Activated CD4-positive, CD25-positive, alpha-beta regulatory T cell treated with anti-CD3 and anti-CD28 coated beads, Interleukin-2, amount 50 U/mL, for 72 hours (primary cell): ENCODE measurements at places on chromosomes 1 and 21.

- peak; percentile 41 for DNase-seq
Measured at GRCh38 chr1:239951511-239952140, 140.1 kb upstream of the FMN2 start.

DNA sequence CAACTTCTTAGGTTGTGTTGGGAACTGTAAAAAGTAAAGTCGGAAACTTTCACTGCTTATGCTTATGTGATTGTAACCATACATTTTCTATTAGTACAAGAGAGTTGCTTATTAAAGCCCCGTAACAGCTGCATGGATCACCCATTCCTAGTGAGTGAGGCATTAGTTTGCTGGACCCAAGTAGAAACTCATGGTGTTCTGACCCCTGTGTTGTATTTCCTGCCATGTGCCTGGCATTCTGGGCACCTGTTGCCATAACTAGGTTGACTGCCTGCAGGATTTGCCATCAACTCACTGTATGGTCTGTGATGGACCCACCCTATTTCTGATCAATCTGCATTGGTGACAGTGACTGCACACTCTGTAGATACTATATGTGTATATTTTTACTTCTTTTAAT, 173.0 kb downstream of the PGBD5 start:
- DNase-seq = no peak

DNA sequence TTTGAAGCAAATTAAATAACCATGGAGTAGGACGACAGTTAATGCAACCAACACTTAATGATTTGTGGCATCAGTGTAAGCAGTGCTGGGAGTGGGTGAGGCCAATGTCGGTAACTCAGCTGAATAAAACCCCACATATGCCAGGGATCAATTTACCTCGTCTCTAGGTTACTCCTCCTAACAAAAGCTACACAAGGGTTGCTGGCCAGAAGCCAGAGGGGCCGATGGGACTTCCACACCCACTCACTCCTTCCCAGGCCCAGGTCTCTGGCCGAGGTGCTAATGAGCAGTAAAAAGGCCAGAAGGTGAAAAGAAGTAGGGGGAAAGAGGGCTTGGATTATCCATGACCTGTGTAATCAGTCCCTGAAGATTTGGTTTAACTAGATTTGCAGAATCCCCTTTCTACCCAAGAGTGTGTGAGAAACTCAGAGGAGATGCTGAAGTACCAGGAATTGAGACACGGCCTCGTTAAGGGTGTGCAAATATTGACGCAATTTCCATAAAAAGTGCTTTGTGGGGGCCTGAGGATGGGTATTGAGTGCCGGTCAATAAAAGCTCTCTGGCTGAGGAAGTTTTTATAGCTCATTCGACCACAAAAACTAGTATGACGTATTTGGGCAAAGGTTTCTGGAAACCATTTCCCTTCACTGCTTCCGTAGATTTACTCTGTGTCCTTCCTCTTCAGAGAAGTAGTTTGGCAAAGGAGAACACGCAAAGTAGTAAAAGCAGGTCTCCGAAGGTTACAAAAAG, 145.5 kb downstream of the TBX15 start:
- DNase-seq = no peak

DNA sequence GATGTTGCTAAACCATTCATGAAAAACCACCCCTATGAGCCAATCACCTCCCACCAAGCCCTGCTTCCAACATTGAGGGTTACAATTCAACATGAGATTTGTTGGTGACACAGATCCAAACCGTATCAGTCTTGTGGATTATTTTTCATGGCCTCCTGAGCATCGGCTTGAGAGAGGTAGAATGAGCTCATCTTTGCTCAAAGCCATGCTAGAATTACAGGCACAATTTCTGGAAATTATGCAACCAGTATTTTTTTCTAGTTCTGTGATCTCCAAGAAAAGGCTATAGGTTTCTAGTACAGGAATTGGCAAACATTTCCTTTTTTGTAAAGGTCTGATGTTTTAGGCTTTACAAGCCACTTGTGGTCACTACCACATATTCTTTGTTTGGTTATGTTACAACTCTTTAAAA, 219.4 kb downstream of the DUSP10 start:
- DNase-seq = no peak

- no peak for DNase-seq
Measured at GRCh38 chr1:159188375-159188788, 16.3 kb upstream of the ACKR1 start.

- no peak for DNase-seq
Measured at GRCh38 chr1:21657456-21658190, 11.5 kb downstream of the RAP1GAP start.

DNA sequence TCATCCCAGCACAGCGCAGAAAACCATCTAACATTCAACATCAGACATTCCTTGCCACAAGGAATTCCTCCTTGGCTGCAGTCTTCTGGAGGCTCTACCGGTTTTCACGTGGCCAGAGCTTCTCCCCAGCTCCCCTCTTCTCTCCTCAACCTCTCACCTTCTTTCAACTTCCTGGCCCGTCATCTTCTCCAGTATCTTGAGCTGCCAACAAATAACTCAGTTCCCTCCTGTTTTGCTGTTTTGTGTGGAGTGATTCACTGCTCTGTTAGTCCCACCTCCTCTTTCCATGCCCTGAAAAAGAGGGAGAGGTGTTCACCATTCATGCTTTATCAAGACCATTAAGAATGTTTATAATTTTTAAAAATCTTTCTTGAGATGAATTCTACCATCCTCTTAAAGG, 32.6 kb downstream of the PIGM start:
- DNase-seq = no peak

DNA sequence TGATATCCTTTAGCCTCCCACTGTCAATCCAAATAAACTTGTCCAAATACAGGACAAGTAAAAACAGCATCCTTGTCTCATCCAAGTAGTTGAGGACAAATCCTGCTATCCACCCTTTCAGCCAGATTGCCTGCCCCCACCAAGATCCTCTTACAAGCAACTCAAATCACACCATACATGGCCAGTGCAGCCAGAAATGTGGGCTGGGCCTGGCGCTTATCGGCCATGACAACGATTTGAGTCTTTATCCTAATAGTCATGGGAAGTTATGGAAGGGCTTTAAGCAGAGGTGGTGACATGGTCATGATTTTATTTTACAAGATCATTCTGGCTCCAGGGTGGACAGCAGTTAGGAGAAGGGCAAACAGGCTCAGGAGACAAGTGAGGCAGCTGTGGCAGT, 6.3 kb downstream of the GPA33 start:
- DNase-seq = no peak
